ENCODE measurements at places on chromosomes 3 and 15.

- DNase-seq, result no peak
These were observed 113.8 kb downstream of the SENP2 start for GRCh38 chr3:185699927-185700326.

DNA sequence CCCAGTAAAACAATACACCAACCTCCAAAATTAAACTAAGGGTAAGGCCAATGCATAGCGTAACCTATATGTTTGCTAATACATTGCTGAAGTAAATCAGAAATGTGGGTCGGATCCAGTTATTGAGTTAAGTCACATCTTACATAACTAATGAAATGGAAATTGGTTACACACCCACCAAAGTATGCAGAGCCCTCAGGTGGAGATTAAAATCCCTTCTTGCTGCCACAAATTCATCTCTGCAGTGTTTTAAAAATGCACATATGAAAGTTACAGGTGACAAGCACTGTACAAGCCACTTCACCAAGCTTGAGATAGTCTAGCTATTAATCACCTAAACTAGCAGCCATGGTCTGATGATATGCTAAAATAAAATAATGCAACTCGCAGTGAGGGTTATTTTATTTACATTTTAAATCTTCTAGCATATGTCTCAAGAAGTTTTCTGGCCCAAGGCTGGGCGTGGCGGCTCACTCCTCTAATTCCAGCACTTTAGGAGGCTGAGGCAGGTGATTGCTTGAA is 130.6 kb downstream of the AQP9 start:
- no peak for DNase-seq

DNA sequence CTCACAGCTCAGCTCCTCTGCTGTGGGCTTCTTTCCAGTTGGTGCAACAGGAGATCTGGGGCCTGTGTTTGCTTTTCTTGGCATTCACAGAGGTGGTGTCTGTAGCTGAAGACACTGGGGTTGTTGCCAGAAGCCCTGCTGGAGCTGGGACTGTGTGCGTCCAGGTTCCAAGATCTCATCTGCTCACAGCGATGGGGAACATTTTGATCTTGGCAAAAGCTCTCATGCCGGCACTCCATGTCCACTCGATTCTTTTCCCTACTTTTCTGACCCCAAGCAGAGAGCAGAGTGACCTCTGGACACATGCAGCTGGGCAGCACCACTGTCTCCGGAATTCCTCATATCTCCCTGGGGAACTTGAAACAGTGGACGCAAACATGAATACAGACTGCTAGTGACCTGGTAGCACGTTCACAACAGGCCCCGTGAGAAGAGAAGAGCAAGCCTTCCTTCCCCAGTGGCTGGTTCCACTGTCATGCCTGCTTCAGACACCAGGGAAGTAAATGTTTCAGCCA is 36.1 kb upstream of the MECOM start:
- DNase-seq, result no peak

DNA sequence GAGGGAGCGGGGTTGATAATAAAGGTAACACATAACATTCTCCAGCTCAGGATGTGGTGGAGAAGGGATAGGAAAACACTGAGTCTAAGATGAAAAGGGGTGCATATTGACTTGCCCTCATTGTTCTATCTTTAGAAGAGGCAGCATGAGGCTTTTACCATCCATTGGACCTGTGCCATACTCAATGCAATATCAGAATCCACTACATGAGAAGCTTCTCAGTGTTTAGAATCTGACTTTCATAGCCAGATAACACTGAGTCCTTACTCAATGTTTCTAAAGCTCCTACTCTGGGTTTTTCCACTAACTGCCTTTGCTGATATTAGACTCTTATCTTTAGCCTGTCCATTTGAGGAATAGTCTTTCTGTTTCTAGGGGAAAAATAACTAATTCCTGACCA is 24.3 kb upstream of the GADL1 start:
- DNase-seq, result no peak

DNA sequence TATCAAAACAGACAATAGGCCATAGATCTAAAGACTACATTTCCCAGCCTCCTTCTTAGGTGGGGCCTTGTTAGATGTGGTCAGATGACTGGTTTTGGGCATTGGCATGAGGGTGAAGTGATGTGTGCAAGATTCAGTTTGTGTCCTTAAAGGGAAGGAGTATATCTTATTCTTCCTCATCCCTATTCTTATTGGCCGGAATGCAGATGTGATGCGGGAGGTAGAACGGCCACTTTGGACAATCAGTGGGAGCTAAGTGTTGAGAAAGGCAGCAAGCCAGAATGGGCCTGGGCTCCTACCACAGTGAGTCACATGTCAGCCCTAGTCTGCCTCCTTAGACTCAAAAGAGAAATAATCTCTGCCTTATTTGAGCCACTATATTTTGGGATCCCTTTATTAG is 89.8 kb upstream of the MEX3B start:
- DNase-seq, result no peak

GRCh38 chr3:42853739-42854302 is 21.9 kb downstream of the CYP8B1 start:
- no peak for DNase-seq

DNA sequence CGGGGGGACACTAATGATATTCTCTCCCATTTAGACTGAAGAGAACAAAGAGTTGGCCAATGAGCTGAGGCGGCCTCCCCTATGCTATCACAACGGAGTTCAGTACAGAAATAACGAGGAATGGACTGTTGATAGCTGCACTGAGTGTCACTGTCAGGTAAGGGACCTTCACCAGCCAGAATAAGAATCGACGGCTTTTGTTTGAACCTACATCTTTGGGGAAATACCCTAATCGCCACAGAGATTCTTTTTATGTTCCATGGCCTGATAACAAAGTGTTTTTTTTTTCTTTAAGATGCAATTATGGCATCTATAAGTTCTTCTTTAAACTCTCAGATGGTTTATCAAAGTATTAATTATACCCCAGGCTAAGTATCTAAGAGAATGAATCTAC is 3.4 kb downstream of the THBS1 start:
- no peak for DNase-seq

DNA sequence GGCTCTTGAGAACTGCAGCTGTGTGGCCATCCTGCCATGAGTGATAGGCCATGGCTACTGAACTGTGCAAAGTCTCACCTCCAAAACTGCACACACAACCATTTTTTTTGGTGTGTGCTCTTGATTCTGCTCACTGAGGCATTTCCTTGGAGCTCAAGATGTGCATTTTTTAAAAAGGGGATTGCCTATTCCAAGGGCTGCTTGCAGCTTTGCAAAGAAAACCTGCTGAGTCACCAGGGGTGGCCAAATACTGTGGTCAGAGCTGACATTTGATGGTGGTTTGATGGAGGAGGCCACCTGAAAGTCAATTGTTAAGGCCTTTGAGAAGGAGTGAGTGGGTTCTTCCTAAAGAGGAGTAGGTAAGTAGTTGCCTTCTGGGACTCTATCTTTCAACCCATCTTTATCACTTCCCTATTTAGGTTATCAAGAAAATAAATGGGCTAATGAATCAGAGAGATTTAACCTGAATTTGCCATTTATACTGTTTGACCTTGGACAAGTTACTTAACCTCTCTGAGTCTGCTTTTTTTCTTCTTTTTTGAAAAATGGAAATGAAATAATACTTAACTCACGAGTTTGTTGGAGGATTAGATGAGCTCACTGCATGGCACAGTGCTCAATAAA is 87.9 kb downstream of the CHST2 start:
- peak; percentile 25 for DNase-seq
